ENCODE measurements at places on chromosomes 11 and 22.

- DNase-seq, result no peak
Observed at GRCh38 chr22:27504360-27505253, 296.9 kb downstream of the MN1 start.

- DNase-seq, result no peak
Observed at GRCh38 chr11:5611627-5612026, 13.2 kb upstream of the TRIM34 start.

- no peak for DNase-seq
Observed at GRCh38 chr11:45894555-45895247, 9.2 kb downstream of the MAPK8IP1 start.

DNA sequence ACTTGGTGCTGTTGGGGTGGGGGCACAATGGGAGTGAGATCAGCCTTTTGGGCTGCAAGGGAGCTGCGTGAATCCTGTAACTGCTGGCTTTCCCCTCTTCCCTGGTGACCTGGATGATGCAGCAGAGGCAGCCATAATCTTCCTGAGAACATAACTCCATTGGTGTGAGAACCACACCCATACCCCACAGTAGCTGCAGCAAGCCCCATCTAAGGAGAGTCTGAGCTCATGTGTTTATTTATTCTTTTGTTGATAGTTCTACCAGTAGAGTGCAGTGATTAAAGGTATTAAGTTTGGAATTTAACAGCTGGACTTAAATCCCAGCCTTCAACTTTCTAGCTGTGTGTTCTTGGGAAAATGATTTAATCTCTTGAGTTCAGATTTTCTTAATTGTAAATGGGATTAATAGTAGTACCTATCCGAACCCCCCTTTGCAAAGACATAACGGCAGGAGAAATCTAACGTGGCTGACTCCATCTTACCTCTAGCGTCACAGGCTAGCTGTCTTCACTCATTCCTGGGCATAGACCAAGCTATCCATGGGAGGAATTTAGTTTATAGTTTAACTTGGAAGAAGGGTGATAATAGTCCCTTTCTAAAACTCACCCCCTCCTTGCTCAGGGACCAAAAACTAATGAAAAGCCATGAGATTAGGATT is 385.0 kb upstream of the DDI1 start:
- DNase-seq, result no peak

GRCh38 chr11:100719362-100719761 is 32.3 kb downstream of the ARHGAP42 start:
- DNase-seq, result no peak

DNA sequence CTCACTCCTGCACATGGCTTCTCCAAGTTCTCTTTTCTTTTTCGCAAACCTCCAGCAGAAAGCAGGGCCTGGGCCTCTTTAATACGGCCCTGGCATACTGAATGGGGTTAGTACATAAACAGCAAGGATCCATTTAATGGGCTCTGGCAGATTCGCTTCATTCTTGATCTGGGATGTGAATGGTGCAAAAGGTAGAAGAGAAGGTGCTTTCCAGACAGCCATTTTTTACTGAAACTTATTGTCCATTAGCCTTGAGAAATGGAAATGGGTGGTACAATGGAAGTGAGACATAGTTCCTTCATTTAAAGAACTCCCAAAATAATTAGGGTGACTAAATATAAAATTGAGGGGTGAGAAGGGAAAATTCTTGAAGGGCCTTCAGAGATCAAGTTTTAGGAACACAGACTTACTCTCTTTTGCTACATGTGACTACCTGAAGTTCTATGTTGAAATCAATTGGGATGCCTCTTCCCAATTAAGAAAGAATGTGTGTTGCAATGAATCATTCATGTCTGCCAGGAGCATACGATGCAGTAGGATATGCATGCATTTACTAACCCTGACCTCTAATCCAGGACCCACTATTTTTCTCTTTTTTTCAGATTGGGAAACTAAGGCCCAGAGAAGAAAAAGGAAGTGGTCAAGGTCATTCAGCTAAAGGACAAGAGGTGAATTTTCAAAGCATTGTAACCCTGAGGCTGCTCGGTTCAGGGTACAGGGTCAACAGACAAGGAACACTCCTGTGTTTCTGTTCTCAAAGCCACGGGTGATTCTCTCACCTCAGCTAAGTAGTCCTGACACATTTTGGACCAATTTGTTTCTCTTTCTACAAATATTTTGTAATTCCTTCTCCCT is 144.1 kb downstream of the BBOX1 start:
- DNase-seq, result no peak

DNA sequence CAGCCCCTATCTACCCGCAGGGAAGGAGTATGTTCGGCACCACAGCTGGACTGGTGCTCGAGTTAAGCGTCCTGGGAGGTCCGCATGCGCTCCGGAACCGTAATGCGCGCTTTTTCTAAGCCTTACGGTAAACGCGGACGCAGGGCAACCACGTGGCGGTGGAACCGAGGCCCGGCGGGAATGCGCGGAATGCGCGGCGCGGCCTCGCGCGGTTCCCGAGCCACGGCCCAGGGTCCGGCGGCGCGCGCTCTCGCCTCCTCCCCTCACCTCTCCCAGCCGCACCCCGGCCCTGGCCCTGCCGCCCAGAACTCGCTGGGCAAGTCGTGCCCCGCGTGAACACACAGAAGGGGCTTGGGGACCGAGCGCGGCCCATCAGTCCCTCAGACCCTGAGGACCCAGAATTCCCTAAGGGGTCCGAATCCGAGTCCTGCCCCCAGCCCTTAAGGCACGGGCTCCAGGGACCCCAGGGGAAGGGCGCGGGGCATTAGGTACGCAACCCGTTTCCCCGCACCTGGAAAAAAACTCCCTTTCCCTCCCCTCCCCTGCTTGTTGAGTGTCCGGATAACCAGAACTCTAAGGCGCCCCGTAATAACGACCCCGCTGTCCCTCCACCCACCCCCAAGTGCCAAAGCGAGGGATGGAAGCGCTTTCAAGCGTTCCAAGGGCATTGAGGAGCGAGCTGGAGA is 4.3 kb upstream of the CCND1 start:
- no peak for DNase-seq

GRCh38 chr22:36816339-36816635 is 548 bp downstream of the PVALB start:
- DNase-seq, result no peak

DNA sequence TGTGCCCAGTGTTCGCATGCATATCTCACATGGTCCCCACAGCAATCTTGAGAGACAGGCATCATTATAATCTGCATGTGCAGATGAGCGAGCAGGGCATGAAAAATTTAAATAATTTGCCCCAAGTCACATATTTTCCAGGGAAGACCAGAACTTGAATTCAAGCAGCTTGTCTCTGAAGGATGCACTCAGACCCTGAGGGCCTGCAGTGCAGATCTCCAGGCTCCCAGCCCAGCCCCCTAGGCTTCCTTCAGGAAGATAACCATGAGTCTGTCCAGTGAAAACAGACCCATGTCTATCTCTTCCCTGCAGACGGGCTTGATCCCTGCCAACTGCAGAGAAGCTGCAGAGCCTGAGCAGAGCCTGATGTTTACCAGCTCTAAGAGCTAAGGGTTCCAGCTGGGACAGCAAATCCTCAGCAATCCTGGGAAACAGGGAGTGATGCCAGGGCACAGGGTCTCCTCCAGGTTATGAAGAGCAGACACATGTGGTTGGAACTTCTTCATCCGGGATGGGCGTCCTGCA is 55.1 kb downstream of the NAV2 start:
- no peak for DNase-seq

DNA sequence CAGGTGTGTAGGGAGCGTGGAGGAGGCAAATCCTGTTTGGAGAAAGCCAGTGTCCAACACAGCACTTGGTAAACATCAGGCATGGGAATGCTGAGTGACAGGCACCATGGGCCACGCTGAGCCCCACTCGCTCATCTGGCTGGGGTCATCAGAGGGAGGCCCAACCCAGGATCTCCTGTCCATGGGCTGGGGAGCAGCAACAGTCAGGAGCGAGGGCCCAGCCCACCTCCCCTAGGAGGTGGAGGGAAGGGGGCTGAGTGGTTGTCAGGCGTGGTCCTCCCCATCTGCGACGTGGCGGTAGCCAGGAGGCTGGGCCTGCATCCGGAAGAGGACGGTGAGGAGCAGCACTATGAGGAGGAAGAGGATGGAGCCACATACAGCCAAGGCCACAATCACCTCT is 8.8 kb downstream of the ACP2 start:
- DNase-seq, result no peak

DNA sequence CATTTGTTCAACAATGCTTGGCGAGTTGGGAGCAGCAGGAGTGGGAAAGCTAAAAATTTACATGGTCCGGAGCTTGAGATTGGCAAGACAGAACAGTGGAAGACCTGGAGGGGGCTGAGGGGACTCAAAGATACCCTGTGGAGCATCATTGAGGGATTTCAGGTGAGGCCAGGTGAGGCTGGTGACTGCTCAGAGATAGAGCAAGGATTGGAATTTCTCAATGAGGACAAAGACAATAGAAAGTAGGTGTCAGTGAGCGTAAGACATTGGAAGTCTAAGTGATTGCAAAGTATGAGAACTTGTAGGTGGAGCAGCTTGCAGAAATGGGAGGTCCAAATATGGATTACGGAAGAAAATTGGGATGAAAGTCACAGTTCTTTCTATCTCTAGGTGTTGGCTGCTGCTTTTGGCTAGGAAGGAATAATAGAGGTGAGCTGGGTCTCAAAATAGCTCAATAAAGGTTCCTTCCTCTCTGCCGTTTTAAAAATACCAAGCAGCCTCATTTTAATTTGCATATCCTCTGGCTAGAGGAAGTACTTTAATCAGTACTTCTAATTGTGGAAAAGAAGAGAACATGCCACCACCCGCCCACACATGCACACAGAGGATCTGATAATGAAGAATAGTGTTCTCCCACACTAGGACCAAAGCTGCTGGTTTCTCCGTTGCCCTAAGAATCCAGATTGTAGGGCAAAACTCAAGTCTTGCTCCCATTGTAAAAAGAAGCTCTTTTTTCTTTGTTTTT is 41.8 kb upstream of the SORL1-AS1 start:
- DNase-seq, result no peak

- DNase-seq, result no peak
Observed at GRCh38 chr11:36041988-36042611, 98.2 kb downstream of the LDLRAD3 start.

DNA sequence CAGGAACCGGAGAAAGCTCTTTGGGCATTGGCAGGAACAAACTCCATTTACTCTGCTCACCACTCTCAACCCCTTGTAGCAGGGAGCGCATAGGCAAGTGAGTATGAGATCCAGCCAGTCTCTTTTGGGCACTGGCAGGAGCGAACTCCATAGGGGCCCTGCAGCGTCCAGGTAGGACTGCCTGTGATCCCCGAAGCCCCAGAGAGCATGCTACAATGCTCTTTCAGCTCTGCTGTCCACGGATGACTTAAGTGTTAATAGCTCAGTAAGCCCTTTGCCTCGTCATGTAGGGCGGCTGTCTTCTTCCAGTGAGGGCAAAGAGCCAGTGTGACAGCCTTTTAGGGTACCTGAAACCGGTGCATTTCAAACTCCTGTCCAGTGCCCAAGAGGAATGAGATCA is 1525.6 kb upstream of the RAG2 start:
- DNase-seq, result no peak

DNA sequence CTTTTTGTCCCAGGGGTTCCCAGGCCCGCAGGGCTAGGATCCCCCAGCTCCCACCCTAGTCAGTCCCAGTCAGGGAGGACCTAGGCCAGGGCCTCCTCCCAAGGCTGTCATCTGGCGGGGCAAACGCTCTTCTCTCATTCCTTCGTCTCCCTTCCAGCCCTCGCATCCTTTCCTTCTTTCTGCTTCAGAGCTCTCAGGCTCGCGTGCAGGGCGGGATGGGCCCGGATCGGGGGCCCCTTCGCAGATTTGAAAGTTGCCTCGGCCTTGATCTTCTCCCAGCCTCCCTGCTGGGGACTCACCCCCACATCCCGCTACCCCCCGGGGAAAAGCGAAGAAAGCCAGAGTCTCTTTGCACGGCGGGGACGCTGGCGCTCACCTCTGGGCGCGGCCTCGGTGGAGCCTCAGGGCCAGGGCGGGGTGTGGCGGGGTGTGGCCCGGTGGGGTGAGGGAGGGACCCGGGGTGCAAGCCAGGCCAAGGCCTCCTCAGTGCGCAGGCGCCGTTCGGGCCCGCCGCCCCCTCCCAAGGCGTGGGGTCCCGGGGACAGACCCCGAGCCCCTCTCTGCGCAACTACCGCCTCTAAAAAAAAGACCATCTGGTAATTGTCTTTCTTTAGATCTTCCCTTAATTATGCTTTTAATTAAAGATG is 14.8 kb upstream of the PAX6 start:
- no peak for DNase-seq

DNA sequence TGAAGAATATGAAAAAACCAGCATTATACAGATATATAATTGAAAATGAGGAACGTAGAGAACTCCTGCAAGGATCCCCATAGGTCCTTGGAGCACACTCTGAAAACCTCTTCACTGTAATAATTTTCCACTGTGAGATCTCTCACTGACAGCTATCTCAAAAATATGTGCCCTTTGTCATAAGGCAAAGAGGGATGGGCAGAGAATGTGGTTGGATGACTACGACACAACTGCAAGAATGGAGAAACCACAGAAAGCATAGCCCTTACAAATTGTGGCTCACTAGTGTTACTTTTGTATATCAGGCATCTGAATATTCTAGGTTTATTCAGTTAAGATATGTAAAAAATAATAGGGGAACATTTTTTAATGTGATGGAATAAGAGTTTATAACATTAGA is 7.9 kb upstream of the CTSC start:
- peak; percentile 71 for DNase-seq

DNA sequence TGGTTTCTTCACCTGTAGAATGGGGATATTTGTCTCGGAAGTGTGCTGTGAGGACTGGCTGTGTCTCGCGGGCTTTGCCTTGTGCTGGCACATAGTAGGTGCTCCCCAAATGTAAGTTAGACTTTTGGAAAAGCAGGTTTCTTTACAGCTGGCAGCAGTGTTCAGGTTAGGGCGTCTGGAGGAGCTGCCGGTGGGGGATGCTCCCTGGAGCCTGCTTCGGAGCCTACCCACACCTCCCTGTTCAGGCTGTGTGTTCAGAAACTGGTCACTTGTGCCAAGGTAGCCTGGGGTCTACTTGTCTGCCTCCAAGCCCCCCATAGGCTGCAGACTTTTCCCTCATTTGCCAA is 60.0 kb downstream of the OTOG start:
- DNase-seq, result peak; percentile 37

DNA sequence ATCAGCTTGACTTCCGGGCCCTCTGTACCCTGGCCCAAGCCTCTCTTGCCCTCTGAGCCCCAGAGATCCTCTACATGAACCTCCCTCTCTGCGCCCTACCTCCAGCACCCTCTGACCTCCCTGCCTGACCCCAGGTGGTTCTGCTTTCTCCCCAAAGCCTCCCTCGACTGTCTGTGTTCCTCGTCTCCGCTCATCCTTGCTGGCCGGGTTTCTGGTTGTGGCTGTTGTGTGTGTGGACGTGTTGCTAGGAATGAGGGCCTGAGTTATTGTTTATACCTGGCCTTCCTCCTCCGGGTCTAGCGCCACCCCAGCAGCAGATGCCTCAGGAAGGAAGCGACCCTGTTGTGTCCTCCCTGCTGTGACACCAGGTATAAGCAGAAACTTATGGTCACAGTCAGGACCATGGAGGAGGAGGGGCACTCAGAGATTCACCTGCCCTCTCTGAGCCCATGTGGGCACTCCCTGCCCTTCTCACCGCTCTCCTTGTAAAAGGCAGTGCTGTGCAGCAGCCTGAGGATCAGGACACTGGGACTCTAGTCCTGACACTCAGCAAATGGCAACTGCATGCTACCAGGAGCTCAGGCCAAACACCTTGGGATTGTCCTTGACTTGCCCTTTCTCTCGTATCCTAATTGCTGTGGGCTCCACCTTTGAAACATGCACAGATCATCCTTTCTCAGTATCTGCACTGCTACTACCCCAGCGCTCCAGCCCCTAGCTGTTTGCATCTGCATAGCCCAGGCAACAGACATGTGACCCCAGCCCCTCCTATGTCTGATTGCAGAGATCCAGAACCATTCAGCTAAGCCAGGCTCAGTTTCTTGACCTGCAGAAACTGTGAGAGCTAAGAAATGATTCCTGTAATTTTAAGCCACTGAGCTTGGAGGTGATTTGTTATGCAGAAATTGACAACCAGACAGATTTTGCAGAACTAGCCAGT is 140.1 kb downstream of the ST3GAL4 start:
- DNase-seq, result no peak
